ACHN (cell line): ENCODE measurements at places on chromosomes 3 and 15.

DNA sequence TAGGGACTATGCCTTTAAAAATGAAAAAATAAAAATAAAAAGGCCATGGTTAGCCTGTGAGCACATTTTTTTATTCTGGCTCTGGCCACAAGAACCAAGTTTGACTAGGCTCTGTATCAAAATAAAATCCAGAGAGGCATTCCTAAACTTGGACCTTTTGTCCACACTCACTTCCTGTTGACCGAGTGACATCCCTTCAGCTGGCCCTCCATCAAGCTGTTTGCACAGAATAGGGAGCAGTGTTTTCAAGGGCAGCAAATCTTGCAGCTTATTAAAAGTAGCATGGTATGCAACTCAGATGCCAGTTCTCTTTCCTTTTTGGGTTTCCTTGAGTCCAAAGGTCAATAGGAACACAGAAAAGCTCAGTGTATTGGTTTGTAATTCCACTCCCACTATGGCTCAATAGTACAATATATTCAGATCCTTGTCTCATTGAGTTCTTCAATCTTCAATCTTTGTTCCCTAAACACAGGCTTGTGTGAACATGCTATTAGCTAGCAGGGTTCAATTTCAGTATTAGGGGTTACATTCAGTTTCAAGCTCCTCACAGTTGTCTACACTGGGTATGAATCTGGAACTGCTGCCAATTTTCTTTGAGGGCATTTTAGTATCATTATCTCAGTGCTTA lies 244.5 kb downstream of the RBMS3 start:
- DNase-seq, result no peak

DNA sequence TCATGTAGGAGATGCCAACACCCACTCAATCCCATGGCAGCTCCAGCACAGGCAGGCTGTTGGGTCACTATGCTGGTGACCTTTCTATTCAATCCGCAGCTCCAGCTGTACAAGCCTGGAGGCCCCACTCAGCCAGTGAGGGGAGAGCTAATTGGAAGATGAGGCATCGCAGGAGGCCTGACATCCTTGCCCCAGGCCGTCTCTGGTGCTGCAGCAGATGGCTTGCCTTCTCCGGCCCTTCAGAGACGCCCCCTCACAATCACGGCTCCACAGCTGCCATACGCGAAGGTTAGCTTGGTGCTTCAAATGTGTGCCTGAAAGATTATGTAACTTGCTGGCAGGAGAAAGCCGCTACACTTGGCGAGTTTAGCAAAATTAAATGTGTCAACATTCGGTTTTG lies 104.2 kb upstream of the CLSTN2 start:
- no peak for DNase-seq

- no peak for DNase-seq
Observed at GRCh38 chr3:108041253-108041652, 49.6 kb downstream of the CD47 start.

GRCh38 chr3:56918111-56918568 lies 116.4 kb upstream of the ARHGEF3 start:
- DNase-seq, result no peak
